ENCODE measurements at places on chromosomes 12 and 14.

GRCh38 chr12:65464930-65465329, 186.4 kb downstream of the MSRB3 start:
- no peak for DNase-seq

GRCh38 chr12:44225149-44225510, 389.2 kb downstream of the TMEM117 start:
- no peak for DNase-seq

- no peak for DNase-seq
Measured at GRCh38 chr12:91507754-91508153, 325.1 kb upstream of the DCN start.

DNA sequence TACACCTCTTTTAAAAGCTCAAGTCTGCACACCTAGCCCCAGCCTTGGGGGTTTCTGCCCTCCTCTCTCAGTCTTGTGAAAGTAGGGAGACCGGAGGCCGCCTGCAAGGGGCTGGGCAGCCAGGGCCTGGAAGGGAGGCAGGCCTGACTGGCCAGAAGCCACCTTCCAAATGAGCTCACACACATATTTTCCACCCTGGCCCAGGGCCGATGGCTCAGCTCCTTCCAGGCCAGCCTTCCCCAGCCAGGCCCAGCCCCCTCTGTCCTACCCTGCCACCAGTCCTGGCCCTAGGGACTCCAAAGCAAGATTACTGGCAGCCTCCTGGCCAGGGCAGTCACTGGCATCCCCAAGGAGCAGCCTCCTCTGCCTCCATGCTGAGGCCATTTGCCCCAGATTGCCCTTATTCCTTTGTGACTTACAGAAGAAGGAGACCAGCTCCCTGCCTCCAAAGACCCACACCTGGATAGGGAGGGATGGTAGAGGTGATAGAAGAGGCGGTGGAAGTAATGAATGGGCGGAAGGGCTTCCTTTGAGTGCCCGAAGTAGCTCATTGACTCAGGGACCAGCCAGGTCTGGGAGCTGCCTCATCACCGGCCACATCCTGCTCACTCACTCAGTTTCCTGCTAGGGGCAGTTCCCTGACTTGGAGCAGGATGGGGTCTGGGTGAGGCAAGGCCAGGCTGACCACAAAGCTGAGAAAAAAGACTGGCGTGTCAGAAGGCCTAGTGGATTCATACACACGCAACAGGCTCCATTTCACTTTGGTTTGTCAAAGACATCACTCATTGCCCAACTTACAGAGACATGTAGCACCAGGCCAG, 14.8 kb downstream of the MMP14 start:
- no peak for DNase-seq

DNA sequence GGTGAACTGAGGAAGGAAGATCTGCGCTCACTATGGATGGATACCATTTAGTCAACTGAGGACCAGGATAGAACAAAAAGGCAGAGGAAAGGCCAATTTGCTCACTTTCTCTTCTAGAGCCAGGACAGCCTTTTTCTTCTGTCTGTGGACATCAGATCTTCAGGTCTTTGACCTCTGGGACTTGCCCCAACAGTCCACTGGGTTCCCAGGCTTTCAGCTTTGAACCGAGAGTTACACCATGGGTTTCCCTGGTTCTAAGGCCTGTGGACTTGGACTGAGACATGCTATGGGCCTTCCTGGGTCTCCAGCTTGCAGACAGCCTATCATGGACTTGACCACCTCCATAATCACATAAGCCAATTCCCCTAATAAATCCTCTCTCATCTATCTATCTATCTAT, 232.0 kb downstream of the IPO8 start:
- no peak for DNase-seq

DNA sequence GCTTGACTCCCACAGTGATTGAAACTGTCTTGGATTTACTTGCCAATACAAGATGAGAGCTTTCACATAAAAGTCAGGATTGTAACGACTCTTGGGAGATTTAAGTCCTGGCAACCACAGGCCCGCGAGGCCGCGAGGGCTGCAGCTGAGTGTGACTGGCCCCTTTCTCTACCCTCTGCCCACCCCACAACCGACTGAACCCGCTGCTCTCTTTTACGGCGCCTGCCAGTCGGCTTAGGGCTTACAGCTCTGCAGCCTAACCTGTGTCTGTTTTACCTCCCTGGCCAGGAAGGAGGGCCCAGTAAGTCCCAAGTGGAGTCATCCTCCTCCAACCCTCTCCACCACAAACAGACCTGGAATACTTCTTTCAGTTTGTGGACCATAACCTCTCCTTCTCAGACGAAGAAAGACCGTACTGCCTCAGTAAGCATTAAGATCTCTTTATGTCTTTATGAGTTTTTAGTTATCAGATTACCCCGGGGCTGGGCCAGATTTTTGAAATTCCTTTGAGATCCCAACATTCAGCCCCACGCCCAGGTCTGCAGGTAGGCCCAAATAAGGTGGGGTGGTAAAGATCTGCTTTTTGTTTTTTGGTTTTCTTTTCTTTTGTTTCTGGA, 12.6 kb upstream of the TIGAR start:
- no peak for DNase-seq

DNA sequence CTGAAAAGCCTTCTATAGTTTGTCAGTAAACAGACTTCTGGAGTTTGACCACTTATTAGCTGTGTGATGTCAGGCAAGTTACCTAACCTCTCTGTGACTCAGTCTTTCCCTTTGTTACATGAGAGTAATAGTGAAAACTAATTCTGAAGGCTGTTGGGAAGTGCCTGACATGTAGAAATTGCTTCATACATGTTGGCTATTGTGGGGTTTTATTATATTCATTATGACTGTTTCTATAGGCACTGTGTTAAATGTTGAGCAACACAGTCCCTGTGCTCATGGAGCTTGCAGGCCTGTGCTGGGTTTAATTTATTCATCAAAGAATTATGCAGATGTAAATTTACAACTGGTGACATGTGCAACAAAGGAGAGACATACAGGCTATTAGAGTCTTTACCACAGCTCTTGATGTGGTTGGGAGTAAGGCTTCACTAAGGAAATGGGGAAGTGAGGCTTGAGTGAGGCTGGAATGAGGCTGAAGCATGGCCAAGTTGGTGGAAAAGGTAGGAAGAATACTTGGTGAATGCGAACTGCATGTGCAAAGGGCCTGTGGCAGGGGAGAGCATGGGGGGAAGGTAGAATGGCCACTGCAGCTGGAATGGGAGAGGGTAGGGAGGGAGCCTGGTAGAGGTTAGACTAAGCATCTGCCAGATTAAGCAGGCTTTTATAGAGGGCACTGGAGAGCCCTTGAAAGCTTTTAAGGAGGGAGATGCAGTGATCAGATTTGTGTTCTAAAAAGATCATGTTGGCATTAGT, 236.4 kb upstream of the CRY1 start:
- no peak for DNase-seq

GRCh38 chr14:37172024-37172869, at the start of gene SLC25A21:
TSS of gene SLC25A21 (minus strand) at chr14:37172606.
- no peak for DNase-seq

DNA sequence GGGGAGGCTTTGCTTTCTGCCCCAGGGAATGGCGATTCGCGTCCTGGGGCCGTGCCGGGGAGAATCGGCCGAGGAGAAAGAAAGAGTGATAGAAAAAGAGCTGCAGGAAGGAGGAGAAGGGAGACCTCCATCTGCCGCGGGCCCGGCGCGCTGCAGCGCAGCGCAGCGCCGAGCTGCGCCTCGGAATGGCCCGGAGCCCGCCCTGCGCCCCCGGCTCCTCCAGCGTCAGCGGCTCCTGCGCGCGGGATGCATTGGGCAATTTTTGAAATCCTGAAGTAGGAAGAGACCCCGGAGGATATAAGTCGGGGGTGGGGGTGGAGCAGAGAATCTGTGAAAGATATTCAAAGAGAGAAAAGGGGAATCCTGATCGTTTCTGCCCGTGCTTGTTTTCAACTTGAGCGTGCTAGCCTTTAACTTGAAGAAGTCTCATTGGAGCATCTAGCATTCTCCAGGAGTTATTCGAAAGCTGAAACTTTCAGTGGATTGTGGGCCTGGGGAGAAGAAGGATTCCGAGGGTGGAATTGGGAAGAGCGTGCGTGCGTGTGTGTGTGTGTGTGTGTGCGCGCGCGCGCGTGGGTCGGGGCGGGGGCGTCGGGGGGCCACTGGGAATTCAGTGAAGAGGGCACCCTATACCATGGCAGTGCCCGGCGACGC, 441 bp downstream of the PDE3A start:
- DNase-seq, result no peak

GRCh38 chr14:68675233-68675577, 117.7 kb downstream of the ZFP36L1 start:
- DNase-seq, result no peak

DNA sequence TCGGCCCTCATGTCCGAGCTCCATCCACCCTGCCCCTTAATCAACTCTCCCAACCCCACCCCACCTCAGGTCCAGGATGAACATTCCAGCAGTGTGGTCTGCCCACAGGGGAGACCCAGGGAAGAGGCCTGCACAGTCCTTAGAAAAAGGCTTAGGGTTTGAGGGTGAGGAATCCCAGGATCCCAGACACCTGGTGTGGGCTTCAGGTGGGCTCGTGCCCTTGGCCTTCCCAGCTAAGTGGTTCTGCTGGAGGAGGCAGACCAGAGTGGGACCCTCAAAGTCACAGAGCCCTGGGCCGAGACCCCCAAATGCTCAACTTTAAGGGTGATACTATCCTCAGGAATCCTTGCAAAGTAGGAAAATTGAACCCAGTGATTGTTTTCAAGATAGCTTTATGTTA, 25.4 kb upstream of the PPP2R5C start:
- DNase-seq, result no peak

- DNase-seq, result peak; percentile 51
Measured at GRCh38 chr12:47767216-47767724, 5.8 kb upstream of the SLC48A1 start.

GRCh38 chr12:52058631-52059361, 7.6 kb downstream of the NR4A1 start:
- DNase-seq, result no peak

DNA sequence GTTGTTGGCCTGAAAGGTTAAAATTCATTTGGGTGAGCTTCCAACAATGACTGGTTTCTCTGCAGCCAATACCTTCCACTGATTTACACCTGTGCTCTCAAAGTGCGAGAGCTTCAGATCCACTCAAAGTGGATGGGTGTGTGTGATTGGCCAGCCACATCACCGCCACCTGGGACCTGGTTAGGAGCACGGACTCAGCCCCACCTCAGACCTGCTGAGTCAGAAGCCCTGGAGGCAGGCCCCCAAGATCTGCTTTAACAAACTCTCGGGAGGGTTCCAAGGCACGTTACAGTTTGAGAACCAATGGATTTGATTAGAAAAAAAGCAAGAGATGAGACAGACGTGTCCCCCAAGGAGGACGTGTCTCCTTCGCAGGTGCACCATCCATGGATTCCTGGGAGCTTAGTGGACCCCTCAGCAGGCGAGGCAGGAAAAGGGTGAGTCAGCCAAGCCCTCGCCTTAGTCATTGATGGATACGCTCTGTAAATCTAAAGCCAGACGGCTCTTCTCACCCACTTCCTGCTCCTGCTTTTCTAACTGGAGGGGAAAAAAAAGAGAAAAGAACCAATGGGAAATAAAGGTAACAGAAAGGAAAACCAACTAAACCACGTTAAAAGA, 24.5 kb downstream of the FZD10 start:
- DNase-seq, result no peak

Data from activated CD8-positive, alpha-beta memory T cell treated with anti-CD3 and anti-CD28 coated beads for 1 hour (primary cell).